GM12864 (cell line): ENCODE measurements at places on chromosomes 2 and 18.

DNA sequence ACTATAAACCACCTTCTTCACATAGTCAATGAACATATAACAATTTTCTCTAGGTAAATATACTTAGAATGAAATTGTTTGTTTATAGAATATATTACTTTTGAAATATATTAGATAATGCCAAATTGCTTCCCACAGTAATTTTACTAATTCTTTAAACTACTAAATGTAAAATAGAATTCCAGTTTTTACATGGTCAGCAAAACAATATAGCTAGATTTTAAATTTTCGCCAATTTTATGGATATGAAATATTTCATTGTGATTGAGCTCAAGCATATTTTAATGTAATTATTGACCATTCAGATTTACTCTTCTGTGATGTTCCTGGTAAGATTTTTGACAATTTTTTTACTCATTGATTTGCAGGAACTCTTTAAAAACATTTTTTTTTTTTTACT lies 444.6 kb downstream of the PARD3B start:
- no peak for DNase-seq

DNA sequence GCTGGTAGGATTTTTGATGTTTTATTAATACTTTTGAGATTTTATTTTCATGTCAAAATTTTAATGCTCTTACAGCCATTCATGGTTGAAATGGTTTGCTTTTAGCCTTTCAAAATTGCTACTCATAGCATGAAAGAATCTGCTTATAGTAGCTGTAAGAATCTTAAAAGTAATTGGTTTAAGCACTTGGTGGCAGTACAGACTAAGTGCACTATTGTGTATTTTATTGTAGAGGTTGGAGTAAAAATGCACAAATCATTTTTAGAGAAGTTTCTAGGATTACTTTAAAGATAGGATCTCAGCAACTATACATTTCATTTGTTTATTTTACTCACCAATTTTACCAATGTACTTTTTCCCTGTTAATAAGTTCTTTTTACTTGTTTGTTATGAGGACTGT lies 205.8 kb downstream of the SPAG16 start:
- DNase-seq, result no peak

- DNase-seq, result no peak
Observed at GRCh38 chr18:79947881-79948610, 3.4 kb downstream of the SLC66A2 start.

DNA sequence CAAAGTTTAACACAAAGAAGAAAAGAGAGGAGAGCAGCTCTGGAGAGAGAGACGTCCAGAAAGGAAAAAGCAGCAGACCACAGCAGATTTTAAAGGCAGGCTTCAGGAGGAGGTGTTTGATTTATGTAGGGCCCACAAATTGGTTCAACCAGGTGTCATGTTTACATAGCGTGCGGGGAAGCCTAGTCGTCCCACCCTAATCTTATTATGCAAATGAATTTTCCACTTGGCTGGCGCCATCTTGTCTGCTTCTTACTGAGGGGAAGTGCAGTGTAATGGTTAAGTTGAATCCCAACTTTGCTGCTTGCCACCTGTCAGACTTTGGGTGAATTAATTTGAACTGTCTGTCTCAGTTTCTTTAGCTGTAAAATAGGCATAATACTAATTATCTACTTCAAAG lies 282.4 kb upstream of the CYRIA start:
- DNase-seq, result no peak

- DNase-seq, result no peak
Observed at GRCh38 chr2:188292348-188293239, 920 bp downstream of the GULP1 start.

DNA sequence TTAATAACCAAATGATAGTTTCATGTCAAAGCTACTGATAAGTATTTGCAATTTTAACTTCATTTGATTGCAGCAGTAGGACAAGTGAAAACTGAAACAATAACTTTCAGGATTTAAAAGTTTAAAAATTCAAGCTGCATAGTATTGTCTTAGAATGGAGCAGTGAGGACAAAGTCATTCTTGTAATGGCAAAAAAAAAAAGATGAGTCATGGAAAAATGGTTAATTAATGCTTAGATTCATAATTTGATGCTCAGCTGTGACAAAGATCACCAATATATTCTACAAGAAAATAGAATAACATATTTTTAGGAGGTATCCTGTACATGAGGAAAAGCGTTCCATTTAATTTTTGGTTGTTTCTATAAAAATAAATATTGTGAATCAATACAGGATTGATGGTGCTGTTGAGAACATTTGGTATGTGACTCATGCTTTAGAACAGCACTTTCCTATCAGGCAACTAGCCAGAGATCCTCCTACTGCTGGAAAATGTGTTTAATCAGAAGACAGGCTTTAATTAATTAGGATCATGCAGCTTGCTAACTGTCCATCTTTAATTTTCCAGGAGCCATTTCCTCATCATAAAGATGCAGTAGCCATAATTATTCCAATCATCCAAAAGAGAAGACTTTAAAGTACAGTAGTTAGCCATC lies 239.0 kb upstream of the MMADHC start:
- DNase-seq, result no peak

- DNase-seq, result peak; percentile 87
Observed at GRCh38 chr2:131584940-131585339, 57.3 kb downstream of the CCDC74A start.

- no peak for DNase-seq
Observed at GRCh38 chr2:111712940-111713515, 171.0 kb downstream of the ANAPC1 start.

GRCh38 chr2:152399003-152399402 lies 64.0 kb downstream of the FMNL2 start:
- DNase-seq, result no peak

- no peak for DNase-seq
Observed at GRCh38 chr18:9130806-9131205, 5.8 kb upstream of the ANKRD12 start.

DNA sequence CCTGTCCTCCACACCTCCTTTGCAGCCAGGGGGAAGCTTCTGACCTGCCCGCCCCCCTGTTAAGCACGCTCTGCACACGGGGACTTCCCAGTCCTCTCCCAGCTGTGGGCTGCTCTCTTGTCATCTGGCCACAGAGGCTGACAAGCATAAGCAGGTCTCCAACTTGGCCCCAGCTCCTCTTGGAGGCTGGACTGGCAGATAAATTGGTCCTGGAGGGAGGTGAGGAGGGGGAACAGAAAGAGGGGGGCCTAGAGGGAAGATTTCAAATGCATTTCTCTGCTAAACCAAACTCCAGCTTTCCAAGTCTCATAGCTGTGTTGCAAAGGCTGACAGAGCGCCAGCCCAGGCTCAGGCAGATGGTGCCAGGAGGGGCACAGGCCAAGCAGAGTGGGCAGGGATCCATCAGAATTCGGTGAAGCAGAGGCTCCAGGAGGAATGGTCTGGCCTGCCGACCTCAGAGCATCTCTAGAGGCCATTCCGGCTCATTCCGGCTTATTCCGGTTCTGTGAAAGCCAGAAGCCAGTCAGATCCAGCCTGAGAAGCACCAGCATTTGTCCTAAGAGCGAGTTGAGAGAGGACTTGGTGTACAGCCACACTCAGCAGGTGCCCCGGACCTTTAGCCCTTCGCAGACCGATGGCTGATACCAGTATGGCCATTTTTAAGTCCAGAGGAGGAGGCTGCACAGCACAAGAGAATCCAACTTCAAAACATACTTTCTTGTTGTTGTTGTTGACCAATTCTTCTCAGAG lies 508.9 kb upstream of the MYT1L start:
- DNase-seq, result no peak

GRCh38 chr2:166727095-166727494 lies 161.2 kb upstream of the XIRP2 start:
- peak; percentile 8 for DNase-seq

DNA sequence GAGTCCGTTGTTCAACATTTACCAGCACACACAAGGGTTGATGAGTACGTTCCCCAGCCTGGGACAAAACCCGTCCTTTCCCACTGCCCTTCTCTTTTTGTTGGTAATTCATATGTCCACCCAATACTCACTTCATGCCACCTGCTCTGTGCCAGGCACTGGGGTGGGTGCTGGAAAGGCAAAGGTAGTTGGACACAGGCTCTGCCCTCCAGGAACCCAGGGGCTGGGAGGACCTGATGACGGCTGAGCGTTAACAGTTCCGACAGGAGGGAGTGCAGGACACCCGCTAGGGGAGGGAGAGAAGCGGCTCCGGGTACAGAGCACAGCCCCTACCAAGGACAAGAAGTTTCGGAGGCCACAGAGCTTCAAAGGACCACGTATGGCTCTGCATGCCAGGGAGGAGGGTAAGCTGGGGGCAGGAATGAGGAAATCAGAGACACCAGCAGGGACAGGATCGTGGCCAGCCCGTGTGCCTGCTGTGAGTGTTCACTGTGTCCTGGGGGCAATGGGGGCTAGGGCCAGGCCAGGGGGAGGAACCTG lies 134.1 kb upstream of the GPC1 start:
- DNase-seq, result no peak

GRCh38 chr2:191811807-191812602 lies 34.9 kb downstream of the CAVIN2 start:
- no peak for DNase-seq

- no peak for DNase-seq
Observed at GRCh38 chr2:222754324-222754930, 83.0 kb downstream of the MOGAT1 start.

DNA sequence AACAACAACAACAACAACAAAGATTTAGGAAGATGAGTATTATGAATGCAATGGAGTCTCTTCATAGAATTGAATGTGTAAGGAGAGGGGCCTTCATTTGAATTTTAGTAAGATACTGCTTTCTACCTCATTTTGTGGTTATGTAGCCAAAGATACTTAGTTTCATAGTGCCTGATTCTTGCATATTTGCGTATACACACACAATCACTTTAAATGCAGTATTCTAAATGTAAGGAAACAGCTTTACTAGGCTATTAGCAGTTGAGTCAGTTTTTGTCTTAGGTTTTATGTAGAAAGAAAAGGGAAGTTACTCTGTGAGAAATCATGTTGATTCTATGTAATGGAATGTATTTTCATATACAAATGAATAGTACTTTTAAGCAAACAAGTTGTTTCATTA lies 80.5 kb downstream of the HAUS1 start:
- DNase-seq, result no peak

- DNase-seq, result no peak
Observed at GRCh38 chr2:239169311-239170048, 231.3 kb downstream of the HDAC4 start.

DNA sequence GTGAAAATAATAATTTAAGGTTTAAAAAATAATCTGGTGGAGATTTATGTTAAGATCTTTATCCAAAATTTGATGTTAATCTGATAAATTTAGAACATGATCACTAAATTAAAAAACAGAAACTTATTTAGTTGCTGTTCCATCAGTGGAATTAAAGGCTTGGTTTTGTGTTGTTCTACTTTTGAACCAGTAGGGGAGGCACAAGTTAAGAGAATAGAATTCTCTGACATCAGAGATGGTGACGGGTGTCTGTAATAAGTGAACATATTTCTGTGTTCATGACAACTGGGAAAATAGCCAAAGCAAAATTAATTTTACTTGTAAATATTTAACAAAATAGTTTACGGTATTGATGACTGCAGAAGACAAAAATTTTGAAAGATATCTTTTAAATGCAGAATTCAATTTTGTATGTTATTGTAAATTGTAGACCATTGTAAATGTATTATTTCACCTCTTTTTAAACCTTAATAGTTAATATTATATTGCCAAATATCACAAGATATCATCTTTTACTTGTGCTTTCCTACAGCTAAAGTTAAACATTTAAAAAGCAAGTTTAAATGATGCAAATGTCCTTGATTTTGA lies 106.0 kb downstream of the UBR3 start:
- peak; percentile 5 for DNase-seq

DNA sequence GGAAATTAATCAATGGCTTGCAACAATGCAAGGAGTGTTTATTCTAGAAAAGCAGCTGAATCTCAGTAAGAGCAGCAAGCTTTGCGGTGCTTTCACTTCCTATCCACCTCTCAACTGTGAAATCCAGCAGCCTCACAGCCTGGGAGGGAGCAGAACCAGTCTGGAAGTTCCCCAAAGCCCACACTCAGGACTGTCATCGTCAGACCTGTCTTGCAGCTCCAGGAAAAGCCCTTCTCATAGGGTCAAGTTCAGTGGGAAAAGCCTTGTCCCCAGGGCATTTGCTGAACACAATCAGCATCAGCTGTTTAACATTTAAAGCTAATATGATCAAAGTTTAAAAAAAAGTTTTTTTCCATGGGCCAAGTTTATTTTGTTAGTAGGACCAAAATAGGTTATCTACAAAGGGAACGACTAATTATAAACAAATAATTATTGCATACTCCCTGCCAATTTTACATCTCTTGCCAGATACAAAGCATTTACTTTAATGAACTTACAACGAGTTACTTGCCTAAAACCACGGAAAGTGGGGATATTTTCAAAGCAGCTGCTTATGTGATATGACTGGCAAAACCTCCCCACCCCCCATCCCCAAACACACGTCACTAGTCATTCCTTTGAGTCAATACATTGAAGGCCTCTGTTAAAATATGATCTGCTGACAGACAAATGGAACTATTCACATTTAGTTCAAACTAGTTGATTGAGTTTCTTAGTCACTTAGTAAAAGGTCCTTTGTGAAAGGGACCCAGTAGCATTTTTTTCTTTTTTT lies 36.8 kb downstream of the PARD6G start:
- no peak for DNase-seq

DNA sequence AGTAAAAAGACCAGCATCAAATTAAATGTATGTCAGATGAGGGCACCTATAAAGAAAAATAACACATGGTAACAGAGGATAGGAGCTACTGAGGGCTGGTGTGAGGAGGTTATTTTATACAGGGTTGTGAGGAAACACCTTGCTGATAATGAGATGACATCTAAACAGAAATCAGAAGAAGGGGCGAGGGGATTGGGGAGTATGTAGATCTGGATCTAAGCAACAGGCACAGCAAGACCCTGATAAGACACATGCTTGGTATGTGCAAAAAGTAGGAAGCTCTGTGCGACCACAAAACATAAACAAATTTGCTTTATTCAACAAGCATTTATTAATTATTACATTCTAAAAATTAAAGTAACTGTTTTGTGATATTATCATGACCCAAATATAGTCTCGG lies 295.4 kb downstream of the ZEB2 start:
- no peak for DNase-seq

GRCh38 chr2:178208817-178209216 lies 14.5 kb downstream of the OSBPL6 start:
- DNase-seq, result no peak

GRCh38 chr2:127342101-127342500 lies 45.7 kb downstream of the MAP3K2 start:
- peak; percentile 72 for DNase-seq

- no peak for DNase-seq
Observed at GRCh38 chr2:119736021-119736420, 23.7 kb upstream of the PTPN4 start.

DNA sequence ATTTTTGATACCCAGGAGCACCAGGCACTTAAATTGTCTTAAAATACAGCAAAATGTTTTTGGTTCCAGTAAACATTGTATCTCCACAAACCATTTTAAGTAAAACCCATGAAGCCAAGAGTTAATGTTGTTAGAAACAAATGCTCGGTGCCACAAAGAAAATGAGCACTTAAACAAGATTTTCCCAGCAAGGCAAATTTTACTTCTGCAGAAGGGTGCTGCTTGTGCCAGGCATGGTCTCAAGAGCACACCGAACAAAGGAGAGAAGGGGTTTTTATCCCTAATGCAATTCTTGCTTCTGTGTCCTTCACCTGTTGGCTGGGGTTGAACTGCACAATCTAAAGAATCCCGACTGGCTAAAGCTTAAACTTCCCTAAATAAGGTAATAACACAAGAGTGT lies 286.7 kb downstream of the ADCYAP1 start:
- no peak for DNase-seq

- DNase-seq, result no peak
Observed at GRCh38 chr18:41449612-41450011, 505.4 kb upstream of the PIK3C3 start.

- DNase-seq, result no peak
Observed at GRCh38 chr18:21548647-21549046, 51.9 kb downstream of the ESCO1 start.

GRCh38 chr2:217722883-217723472 lies 279.8 kb downstream of the TNS1 start:
- DNase-seq, result no peak
